NB4 (cell line): ENCODE measurements at places on chromosomes 1 and 21.

DNA sequence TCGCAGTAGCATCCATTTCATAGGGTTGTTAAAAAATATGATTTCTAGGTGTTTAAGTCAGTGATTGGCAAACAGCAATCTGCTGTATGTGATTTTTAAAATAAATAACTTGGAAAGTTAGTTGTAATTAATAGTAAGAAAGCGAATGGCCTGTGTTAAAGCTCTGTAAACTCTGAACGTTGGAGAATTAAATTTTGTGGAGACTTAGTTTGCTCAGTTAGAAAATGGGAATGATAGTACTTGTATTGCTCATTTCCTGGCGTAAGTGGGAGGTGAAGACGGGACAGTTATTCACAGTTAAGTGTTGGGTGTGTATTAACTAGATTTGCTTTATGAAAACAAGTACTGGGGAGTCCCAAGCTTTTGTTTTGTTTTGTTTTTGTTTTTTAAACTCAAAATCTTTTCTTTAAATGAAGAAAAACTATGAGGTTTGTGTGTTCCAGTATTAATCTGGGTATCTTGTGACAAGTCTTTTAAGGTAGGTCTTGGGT lies 995 bp downstream of the CACYBP start:
- DNase-seq: peak; percentile 37

- DNase-seq: no peak
Measured at GRCh38 chr1:177255411-177255810, 84.7 kb downstream of the BRINP2 start.

- no peak for DNase-seq
Measured at GRCh38 chr1:214516434-214517326, 34.7 kb downstream of the PTPN14 start.

- no peak for DNase-seq
Measured at GRCh38 chr1:29753771-29754572, 517.6 kb downstream of the PTPRU start.

- DNase-seq: no peak
Measured at GRCh38 chr1:93620172-93620840, 61.3 kb downstream of the BCAR3 start.

DNA sequence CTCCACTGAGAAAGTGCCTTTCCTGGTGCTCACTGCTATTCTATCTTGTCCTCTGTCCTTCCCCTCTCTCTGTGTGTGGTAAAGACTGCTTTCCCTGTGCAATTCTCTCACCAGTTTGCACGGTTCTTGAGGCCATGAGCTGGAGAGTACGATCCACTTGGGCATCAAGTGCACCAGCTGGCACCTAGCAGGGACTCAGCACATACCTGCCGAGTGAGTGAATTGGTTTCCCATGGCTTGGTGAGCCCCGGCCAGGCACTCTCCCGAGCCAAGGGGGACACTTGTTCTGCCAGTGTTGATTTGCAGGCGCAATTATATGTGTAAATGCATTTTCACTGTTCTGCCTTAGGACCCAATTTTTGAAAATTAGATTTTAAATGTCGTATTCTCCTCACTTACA lies 313.5 kb downstream of the DISC1 start:
- DNase-seq: no peak

GRCh38 chr1:177784409-177784808 lies 185.4 kb downstream of the SEC16B start:
- DNase-seq: no peak

- no peak for DNase-seq
Measured at GRCh38 chr1:80869299-80869698, 931.4 kb upstream of the ADGRL2 start.

- peak; percentile 15 for DNase-seq
Measured at GRCh38 chr1:65207317-65207716, 59.3 kb downstream of the AK4 start.

GRCh38 chr1:44251989-44252671 lies 38.9 kb downstream of the DMAP1 start:
- DNase-seq: no peak

- DNase-seq: no peak
Measured at GRCh38 chr1:240652549-240652948, 40.6 kb upstream of the GREM2 start.

GRCh38 chr1:204920967-204921366 lies 50.3 kb downstream of the NFASC start:
- no peak for DNase-seq

GRCh38 chr1:195580988-195581387 lies 1027.3 kb downstream of the KCNT2 start:
- DNase-seq: peak; percentile 1

- DNase-seq: peak; percentile 56
Measured at GRCh38 chr1:62962901-62963776, 179.2 kb downstream of the ATG4C start.
